ENCODE measurements at places on chromosomes 7 and 10. TPM values are rescaled to one million over a fixed set of nuclear protein-coding genes. Genes with fewer than 3 reads are reported as not detected.

- DNase-seq, result no peak
These were observed 77.7 kb upstream of the DIP2C start for GRCh38 chr10:767211-767610.

- DNase-seq, result peak; percentile 62
These were observed 74.4 kb upstream of the PPP1R3C start for GRCh38 chr10:91707236-91707635.

DNA sequence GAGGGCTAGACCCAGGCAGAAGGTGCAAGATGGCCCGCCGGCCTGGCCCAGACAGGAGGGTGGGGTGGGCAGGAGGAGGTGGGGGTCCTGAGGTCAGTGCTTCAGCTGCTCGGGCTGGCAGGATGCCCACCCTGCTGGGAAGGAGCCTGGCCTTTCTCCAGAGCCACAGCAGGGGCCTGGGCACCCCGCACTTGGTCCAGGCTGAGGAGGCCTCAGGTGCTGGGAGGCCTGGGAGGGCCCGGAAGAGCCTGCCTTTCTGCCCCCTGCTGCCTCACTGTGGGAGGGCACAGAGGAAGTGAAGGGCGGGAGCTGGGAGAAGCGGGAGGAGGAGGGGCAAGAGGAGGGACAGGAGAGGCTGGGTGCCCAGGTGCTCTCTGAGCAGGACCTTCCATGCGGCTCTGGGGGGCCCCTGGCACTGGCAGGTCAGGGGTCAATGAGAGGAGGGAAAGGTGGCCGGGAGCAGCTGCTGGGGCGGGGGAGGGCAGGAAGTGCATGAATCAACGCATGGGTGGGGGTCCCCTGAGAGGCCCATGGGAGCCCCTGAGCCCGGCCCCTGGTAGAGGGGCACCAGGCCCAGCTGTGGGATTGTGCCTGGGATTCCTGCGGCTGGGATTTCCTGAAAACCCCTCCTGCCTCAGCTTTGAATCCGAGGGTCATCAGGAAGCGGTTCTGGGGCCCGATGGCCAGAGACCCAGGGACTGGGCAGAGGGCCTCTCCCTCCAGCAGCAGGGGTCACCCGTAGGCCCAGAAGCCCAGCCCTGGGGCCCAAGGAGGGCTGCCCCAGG is 49.9 kb downstream of the PWWP2B start:
- DNase-seq, result peak; percentile 18

- peak; percentile 89 for DNase-seq
These were observed 71.4 kb downstream of the AHR start for GRCh38 chr7:17369691-17370426.

- DNase-seq, result no peak
These were observed 15.2 kb upstream of the COMTD1 start for GRCh38 chr10:75250934-75251333.

- DNase-seq, result peak; percentile 58
These were observed 1.8 kb downstream of the RP9 start for GRCh38 chr7:33107136-33108066.

CISD1 gene
- total RNA-seq, result 17.8 TPM

C7orf57 gene
- total RNA-seq, result 0.29 TPM

ZNF37A gene
- total RNA-seq, result 10.9 TPM

GRCh38 chr10:80421707-80422536 is 13.6 kb downstream of the PRXL2A start:
- DNase-seq, result no peak

DNA sequence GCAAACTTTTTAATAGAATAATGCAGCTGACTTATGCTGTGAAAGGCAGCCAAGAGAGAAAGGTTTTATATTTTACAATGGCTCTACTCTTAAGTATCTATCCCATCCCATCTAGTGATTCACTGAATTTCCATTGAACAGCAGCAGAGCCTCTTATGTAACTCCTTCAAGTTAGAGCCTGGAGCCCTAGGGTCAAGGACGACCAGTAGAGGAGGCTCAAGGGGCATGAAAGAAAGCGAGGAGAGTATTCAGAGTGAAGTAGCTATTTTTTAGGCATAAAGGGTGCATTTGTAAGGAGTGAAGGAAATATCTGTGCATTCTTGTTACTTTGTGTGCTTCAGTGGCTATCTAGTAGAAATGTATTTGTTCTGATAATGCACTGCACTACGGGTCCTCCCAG is 180.2 kb upstream of the TPK1 start:
- no peak for DNase-seq
